ENCODE measurements at places on chromosomes 5 and 9. TPM values are rescaled to one million over a fixed set of nuclear protein-coding genes. Genes with fewer than 3 reads are reported as not detected.

The EMB gene
- 17.7 TPM for total RNA-seq

The GZMA gene
- not detected for total RNA-seq

The STPG3 gene
- total RNA-seq = 0.18 TPM

The HRH2 gene
- 2.8 TPM for total RNA-seq

The SPINK4 gene
- total RNA-seq = not detected

The TSSK1B gene
- total RNA-seq = 0.78 TPM

The OR1J2 gene
- not detected for total RNA-seq

The BARHL1 gene
- 0.11 TPM for total RNA-seq

The OGN gene
- 2.6 TPM for total RNA-seq

The FOXD4L3 gene
- 0.25 TPM for total RNA-seq

The DAPK1 gene
- total RNA-seq = 246 TPM

The PPP3R2 gene
- total RNA-seq = 0.34 TPM

The C8G gene
- total RNA-seq = 1.5 TPM

The PCDHB12 gene
- total RNA-seq = 6.1 TPM

The SARDH gene
- total RNA-seq = 13.9 TPM

The TMEM38B gene
- total RNA-seq = 14.1 TPM

The MYOT gene
- not detected for total RNA-seq

The TAL2 gene
- 0.84 TPM for total RNA-seq

The GHR gene
- 7.9 TPM for total RNA-seq

The RNF180 gene
- total RNA-seq = 10.0 TPM

The CCDC180 gene
- total RNA-seq = 17.7 TPM

The MVB12B gene
- total RNA-seq = 38.0 TPM

The TMEM232 gene
- total RNA-seq = 5.7 TPM

The IFNB1 gene
- not detected for total RNA-seq

The CNTFR gene
- total RNA-seq = 28.9 TPM

The PLAC8L1 gene
- total RNA-seq = 2.6 TPM

The FBXL7 gene
- total RNA-seq = 68.8 TPM

The FGF18 gene
- 11.7 TPM for total RNA-seq

The ZNF883 gene
- total RNA-seq = 8.6 TPM

The HCN1 gene
- total RNA-seq = not detected

The RIC1 gene
- total RNA-seq = 36.4 TPM

The KIF4B gene
- not detected for total RNA-seq

The LHFPL2 gene
- total RNA-seq = 42.1 TPM

The SAXO1 gene
- 0.43 TPM for total RNA-seq

The CCNO gene
- 0.20 TPM for total RNA-seq

The MRPL22 gene
- 41.7 TPM for total RNA-seq

The TMC1 gene
- 0.22 TPM for total RNA-seq

The C6 gene
- total RNA-seq = 0.20 TPM

The PCDHB15 gene
- 2.4 TPM for total RNA-seq

The SLC46A2 gene
- total RNA-seq = not detected

The GCNT4 gene
- total RNA-seq = 1.8 TPM

The FBP1 gene
- total RNA-seq = 5.9 TPM

The FBXO4 gene
- total RNA-seq = 6.8 TPM

The TPPP gene
- 0.24 TPM for total RNA-seq
